Activated CD8-positive, alpha-beta T cell treated with anti-CD3 and anti-CD28 coated beads for 36 hours (primary cell): ENCODE measurements at places on chromosomes 7 and 10. TPM values are rescaled to one million over a fixed set of nuclear protein-coding genes. Genes with fewer than 3 reads are reported as not detected.

Gene GTF2IRD1
- total RNA-seq, result 1.2 TPM

GRCh38 chr10:79202188-79203013 is 133.6 kb downstream of the ZMIZ1 start:
- no peak overlapping the region for H3K27ac ChIP-seq
- H3K36me3 ChIP-seq, result no peaks in the 10 kb centered on the region
- DNase-seq, result peak; percentile 63
- no peaks in the 10 kb centered on the region for H3K27me3 ChIP-seq
- no peak overlapping the region for H3K4me3 ChIP-seq

GRCh38 chr7:42164881-42165428 is 72.1 kb downstream of the GLI3 start:
- no peaks in the 10 kb centered on the region for H3K27me3 ChIP-seq
- no peaks in the 10 kb centered on the region for H3K36me3 ChIP-seq
- H3K4me1 ChIP-seq, result no peaks in the 10 kb centered on the region
- H3K27ac ChIP-seq, result no peak overlapping the region
- no peak for DNase-seq

- DNase-seq, result no peak
- H3K4me3 ChIP-seq, result no peak overlapping the region
- H3K36me3 ChIP-seq, result no peaks in the 10 kb centered on the region
- peaks cover 3% of the 10 kb centered on the region for H3K27me3 ChIP-seq
Measured at GRCh38 chr10:47010036-47010435, 98.8 kb downstream of the PTPN20 start.

GRCh38 chr7:151235091-151235787 is 3.0 kb downstream of the CHPF2 start:
- peaks cover 27% of the 10 kb centered on the region for H3K4me1 ChIP-seq
- H3K4me3 ChIP-seq, result peak overlapping the region; percentile 100
- no peak for DNase-seq
- H3K27me3 ChIP-seq, result no peaks in the 10 kb centered on the region

- peaks cover 99% of the 10 kb centered on the region for H3K4me1 ChIP-seq
- peaks cover 94% of the 10 kb centered on the region for H3K36me3 ChIP-seq
- no peaks in the 10 kb centered on the region for H3K27me3 ChIP-seq
- H3K4me3 ChIP-seq, result no peak overlapping the region
Measured at GRCh38 chr10:11204351-11204942, 186.8 kb downstream of the CELF2 start.

DNA sequence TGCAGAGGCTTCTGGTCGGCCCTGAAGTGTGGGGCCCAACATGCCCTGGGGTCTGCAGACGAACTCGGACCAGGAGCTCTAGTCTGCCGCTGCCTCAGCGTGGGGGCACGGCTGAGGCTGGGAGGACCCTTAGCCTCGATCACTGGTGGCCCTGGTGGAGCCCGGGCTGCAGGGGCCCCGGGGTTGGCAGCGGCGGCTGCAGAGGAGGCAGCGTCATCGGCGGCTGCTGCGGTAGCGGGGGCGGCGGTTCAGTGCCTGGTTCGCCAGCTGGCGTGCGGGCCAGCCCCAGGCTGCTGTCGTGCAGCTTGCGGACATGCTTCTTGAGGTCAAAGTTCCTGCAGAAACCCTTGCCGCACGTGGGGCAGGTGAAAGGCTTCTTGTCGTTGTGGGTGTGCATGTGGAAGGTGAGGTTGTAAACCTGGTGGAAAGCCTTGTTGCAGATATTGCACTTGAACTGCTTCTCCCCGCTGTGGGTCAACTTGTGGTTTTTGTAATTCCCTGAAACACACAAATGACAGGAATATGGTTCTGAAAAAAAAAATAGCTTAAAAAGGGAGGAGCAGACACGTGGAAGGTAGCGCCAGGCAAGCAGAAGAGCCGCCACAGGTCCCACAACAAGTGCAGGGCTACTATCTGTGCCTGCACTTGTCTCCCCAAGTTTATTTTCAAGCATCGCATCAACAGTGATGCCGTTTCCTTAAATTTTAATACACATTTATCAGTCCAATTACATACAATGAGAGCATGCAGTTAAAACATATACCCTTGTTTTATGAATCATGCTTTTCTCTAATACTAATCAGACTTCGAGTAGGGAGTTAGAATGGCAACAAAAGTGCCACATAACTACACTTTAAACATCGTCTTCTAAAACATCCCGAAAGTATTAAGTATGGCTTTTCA is 2.4 kb downstream of the FEZF1 start:
- no peaks in the 10 kb centered on the region for H3K4me1 ChIP-seq
- peaks cover 82% of the 10 kb centered on the region for H3K27me3 ChIP-seq
- no peak for DNase-seq
- H3K36me3 ChIP-seq, result peaks cover 1% of the 10 kb centered on the region
- no peak overlapping the region for H3K27ac ChIP-seq
